Aorta (tissue), 5 donors: ENCODE measurements at places on chromosomes 3 and 15. TPM values are rescaled to one million over a fixed set of nuclear protein-coding genes. Genes with fewer than 3 reads are reported as not detected.

DNA sequence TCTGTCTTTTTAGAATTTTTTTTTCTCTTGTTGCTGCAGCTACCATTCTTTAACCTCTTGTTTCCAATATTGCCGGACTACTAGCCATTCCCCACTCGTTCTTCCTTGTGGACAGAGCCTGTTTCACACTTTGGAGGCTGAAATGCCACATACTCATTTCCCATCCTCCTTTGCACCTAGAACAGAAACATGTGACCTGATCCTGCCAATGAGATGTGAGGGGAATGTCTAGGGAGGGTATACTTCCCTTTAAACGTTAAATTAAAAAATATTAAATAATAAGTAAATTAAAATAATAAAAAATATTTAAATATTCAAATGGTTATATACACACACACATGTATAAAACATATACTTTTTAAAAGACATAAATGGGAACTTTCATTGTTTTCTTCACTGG, 20.6 kb upstream of the MDFIC2 start:
- no peak overlapping the region for H3K4me3 ChIP-seq
- no peaks in the 10 kb centered on the region for H3K27me3 ChIP-seq
- no peak for DNase-seq
- H3K4me1 ChIP-seq = no peaks in the 10 kb centered on the region

DNA sequence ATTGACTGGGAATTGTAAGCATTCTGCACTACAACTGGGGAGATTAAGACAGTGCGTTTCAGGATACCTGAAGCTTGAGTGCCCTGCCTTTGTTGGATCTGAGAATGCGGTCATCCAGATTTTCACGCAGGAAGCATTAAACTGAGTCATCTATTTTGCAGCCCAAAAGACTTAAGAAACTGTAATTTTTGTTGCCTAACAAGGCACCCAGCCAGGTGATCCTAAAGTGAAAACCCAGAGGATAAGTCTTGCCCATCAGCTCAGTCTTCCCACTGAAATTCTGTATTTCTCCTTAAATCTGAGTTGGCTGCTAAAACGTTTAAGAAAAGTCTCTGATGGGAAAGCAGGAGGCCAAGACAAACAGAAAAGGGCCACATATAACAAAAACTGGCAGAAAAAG, 242.5 kb upstream of the TMCO5A start:
- no peak overlapping the region for H3K27ac ChIP-seq
- no peak for DNase-seq
- H3K36me3 ChIP-seq = no peaks in the 10 kb centered on the region
- no peaks in the 10 kb centered on the region for H3K4me1 ChIP-seq

DNA sequence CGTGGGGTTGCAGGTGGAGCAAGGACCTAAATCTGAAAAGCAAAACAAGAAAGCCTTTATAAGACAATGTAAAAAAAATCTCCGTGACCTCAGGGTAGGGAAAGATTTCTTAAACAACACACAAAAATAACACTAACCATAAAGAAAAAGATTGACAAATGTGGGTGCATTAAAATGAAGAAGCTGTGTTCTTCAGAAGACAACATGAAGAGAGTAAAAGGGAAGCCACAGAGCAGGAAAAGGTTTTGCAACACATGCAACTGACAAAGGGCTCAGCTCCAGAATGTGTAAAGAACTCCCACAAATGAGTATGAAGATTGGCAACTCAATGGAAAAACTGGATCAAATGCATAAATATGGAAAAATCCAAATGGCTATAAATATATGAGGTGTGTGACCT, 74.2 kb downstream of the MAGEF1 start:
- no peak for DNase-seq
- no peaks in the 10 kb centered on the region for H3K4me1 ChIP-seq
- no peak overlapping the region for H3K27ac ChIP-seq
- H3K36me3 ChIP-seq = no peaks in the 10 kb centered on the region
- H3K27me3 ChIP-seq = no peaks in the 10 kb centered on the region

GRCh38 chr3:182183716-182184430, 472.1 kb downstream of the SOX2 start:
- H3K27me3 ChIP-seq = no peaks in the 10 kb centered on the region
- no peak overlapping the region for H3K27ac ChIP-seq
- H3K4me3 ChIP-seq = no peak overlapping the region
- H3K4me1 ChIP-seq = no peaks in the 10 kb centered on the region
- DNase-seq = no peak
- H3K36me3 ChIP-seq = no peaks in the 10 kb centered on the region

GRCh38 chr15:34754171-34754601, 612 bp downstream of the GJD2 start:
- H3K36me3 ChIP-seq = no peaks in the 10 kb centered on the region
- DNase-seq = no peak
- no peaks in the 10 kb centered on the region for H3K27me3 ChIP-seq

DNA sequence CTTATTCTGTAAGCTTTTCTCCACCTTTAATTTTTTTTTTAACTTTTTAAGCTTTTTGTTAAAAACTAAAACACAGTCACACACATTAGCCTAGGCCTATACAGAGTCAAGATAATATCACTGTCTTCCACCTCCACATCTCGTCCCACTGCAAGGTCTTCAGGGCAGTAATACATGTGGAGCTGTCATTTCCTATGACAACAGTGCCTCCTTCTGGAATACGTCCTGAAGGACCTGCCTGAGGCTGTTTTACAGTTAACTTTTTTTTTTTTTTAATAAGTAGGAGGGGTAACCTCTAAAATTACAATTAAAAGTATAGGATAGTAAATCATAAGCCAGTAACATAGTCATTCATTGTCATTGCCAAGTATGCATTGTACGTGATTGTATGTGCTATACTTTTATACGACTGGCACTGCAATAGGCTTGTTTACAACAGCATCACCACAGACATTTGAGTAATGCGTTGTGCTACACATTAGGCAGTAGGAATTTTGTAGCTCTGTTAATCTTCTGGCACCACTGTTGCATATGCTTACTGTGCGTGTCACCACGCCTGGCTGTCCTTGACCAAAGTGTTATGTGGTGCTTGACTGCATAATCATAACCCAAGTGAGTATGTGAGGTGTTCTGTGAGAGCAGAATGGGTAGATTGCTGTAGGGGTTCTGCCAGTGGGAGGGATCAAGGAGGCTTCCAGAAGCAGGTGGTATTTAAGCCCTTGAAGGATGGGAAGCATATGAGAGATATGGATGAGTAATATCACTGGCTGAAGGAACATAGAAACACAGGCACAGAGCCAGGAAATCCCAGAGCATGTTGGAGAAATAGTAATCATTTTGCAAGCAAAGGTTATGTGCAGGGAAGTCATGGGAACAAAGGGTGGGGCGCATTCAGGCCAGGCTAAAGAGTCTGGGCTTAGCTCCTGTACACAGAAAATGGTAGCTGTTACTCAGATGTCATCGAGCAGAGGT, 18.3 kb downstream of the FBXO22 start:
- no peak overlapping the region for H3K27ac ChIP-seq
- peaks cover 5% of the 10 kb centered on the region for H3K36me3 ChIP-seq
- no peaks in the 10 kb centered on the region for H3K27me3 ChIP-seq
- H3K4me3 ChIP-seq = no peak overlapping the region

- H3K27me3 ChIP-seq = no peaks in the 10 kb centered on the region
- DNase-seq = no peak
- no peak overlapping the region for H3K4me3 ChIP-seq
- H3K27ac ChIP-seq = no peak overlapping the region
- no peaks in the 10 kb centered on the region for H3K4me1 ChIP-seq
These were observed 476.8 kb downstream of the SHQ1 start for GRCh38 chr3:72371431-72371830.

OXSM gene
- 3.9 TPM for total RNA-seq

HGD gene
- 0.39 TPM for total RNA-seq
